Fibroblast of lung (primary cell): ENCODE measurements at places on chromosomes 2 and 18.

DNA sequence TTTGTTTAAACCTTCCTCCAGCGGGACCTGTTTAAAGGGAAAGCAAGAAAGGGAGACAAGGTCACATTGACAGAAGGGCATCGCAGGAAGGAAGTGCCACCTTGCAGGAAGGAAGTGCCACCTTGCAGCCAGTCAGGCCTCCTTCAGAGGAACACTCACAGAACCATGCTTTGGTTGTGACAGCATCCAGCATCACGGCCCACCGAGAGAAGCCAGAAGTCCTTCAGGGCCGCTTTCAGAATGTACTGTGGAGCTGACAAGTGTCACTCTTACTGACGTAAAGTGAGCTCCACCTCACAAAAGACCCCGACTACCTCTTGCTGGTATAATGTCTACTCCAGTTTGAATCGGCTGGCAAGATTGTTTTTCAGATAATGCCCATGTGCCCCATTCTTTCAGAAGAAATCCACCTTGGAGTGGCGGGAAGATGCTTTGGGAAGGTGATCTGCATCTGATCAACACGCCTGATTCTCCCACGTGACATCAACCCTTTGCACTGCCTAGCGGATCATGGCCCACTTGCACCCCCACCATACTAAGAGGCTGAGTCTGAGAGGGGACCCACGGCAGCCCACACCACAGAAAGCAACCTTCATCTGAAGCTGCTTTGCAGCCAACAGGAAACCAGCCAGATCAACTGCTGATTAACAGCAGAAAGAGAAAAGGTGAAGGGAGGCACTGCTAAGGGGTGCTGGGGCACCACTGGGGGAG, 99.8 kb downstream of the UXS1 start:
- no peak for DNase-seq

- DNase-seq = peak; percentile 83
These were observed 101.8 kb downstream of the COL6A3 start for GRCh38 chr2:237312021-237312755.

GRCh38 chr2:229715895-229716507, 1.6 kb upstream of the DNER start:
- no peak for DNase-seq

DNA sequence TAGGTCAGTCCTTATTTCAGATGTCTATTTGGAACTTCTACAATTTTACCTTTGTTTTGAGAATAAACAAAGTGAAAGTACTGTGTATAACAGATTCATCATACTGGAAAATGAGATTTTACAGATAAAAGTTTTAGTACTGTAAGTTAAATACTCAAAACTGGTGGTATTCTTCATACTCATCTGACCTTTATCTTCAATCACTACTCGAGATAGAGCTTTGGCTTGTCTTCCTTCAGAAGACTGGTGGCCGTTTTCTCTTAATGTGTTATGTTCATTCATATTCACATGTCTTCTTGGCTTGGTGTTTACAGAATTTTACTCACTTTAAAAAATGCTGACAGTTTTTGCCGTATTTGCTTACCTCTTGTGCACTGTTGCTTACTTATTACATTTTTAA, 2.1 kb downstream of the SPOPL start:
- no peak for DNase-seq

DNA sequence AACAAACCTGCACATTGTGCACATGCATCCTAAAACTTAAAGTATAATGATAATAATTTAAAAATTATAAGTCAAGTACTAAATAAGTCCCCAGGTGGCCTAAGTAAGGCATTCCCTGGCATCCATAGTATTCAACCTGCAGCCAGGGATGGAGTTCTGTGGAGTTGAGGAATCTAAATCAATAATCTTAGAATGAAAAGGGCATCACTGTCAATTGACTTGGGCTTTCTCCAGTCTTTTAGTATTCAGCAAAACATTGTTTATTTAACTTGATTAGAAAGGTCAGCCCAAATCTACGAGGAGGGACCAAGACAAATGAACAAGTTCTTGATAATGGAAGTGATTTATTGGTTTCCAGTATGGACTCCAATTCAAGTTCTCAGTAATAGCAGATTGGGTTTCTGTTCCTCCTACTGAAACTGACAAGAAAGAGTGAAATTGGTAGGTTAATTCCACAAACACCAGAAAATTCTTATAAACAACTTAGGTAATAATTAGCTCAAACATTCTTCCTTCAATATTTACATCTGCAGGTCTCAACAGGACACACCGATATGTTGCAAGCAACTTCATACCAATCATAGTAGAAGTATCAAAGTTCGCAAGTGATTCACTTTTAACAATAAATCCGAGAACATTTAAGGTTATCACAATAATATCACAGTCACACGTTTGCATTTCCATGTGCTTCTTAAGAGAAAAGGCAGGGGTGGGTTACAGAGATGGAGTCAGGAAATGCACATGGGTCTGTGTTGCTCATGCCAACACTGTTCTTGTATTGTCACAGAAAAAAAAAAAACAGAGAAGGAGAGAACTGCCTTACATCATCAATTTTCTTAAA, 51.7 kb upstream of the EHBP1 start:
- no peak for DNase-seq

DNA sequence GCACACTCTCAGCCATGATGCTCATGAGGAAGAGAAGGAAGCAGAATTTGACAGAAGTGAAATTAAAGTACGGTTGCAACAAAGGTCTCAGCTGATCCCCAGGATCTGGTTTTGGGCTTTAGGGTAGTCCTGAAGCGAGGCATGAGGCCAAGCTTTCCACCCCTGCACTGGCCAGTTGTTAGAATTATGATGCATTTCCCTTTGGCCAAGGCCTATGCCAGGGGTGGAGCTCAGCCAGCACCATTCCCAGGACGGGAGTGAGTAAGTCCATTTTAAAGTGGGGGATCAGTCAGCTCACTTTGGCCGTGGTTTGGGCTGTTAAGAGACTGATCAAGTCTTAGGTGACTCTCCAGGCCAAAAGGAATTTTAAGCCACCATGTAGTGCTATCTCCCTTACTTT, 314.5 kb upstream of the MMADHC start:
- peak; percentile 69 for DNase-seq

- DNase-seq = no peak
These were observed 95.9 kb downstream of the ACVR1 start for GRCh38 chr2:157780211-157780610.

DNA sequence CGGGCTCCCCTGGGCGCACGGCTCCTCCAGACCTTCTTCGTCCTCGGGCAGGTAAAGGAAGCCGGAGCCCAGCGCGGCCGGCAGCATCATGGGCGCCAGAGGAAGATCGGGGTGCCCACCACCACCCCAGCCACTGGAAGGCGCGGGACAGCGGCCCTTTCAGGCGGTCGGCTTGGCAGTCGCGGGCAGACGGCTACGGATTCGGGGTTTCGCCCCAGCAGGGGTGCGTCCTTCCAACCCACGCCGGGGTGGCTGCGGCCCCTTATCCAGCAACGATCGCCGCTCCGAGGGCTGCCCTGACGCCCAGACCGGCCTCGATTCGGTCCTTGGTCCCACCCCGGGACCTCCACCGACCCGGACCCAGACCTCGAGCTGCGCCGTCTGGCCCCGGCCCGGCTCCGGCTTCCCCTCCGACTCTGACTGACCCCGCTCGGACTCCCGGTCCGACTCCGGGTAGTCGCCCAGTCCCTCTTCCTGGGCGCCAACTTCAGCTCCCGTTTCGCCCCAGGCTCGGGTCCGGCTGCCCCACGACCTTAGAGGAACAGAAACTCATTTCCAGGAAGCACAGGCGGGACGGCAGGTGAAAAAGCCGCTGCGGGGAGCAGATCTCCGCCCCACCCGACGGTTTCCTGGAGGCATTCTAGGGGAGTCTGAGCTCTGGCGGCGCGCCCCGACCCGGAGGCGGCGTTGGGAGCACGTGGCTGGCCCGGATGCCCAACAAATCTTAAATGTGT, 30.2 kb upstream of the SSB start:
- no peak for DNase-seq

GRCh38 chr2:203025592-203025991, 10.9 kb downstream of the NBEAL1 start:
- DNase-seq = peak; percentile 15

- DNase-seq = no peak
These were observed 27.2 kb downstream of the MARCO start for GRCh38 chr2:118968961-118969733.

DNA sequence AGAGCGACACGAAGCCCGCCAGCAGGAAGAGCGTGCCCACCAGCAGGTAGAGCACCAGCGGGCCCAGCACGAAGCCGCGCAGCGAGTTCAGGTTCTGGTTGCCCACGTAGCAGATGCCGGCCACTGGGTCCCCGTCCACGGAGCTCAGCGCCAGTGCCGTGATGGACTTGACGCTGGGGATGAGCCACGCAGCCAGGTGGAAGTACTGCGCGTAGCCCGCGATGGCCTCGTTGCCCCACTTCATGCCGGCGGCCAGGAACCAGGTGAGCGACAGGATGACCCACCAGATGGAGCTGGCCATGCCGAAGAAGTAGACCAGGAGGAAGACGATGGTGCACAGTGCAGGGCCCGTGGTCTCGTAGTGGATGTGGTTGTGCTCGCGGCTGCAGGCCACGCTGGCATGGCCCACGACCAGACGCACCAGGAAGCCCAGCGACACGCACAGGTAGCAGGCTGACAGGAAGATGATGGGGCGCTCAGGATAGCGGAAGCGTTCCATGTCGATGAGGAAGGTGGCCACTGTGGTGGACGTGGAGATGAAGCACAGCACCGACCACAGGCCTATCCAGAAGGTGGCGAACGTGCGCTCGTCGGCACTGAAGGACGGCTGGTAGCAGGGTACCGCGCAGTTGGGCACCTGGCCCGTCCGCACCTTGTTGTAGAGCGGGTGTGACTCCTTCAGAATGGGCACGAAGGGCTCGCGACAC, 2.1 kb downstream of the FZD5 start:
- DNase-seq = peak; percentile 18

DNA sequence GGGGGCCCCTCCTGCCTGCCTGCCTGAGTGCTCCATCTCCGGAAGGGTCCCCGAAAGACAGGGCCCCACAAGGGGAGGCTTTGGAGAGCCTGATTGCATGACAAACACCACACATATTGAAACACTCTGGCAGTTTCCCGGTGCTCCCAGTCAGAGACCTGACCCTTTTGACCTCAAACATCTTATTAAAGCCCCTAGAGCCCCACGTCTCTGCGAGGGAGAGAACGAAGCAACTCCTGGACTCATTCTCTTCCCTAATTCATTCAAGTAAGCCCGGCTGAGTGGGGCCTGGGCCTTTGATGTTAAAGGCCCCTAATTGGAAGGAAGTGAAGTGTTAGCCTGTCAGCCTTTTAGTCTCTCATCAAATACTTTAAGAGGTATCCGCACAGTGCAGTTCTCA, 335.6 kb downstream of the CYRIA start:
- DNase-seq = no peak

DNA sequence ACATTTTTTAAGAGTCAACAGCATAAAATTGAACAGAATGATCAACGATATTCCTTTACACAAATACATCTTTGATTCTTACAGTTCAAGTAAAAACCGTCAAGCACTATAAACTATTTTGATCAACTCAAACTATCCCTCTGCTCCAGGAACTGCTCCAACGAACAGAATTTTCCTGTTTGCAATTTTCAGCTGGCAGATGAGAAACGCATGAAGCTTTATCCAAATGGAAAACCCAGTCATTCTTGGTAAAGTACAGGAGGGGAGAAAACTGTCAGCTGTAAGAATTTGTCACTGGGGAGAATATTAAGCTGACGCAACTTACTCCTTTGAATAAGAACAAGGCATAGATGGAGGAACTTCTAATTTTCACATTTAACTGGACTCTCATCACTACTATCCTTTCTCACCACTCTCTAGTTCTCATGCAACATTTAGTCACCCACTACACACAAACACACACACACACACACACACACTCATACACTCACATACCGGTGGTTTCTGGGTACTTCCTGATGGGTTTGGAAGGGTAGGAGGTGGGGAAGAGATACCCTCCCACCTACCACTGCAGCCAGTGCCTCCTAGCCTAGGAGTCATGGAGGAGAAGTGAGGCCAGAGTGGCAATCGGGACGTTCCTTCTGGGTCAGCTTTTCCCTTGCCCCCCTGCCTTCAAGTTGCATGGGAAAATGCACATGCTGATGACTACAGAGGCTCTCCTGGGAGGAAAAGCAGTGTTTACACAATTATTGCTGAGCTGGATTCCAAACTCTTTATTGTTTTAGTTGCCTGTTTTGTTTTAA, 54.0 kb upstream of the SPATS2L start:
- DNase-seq = peak; percentile 87

DNA sequence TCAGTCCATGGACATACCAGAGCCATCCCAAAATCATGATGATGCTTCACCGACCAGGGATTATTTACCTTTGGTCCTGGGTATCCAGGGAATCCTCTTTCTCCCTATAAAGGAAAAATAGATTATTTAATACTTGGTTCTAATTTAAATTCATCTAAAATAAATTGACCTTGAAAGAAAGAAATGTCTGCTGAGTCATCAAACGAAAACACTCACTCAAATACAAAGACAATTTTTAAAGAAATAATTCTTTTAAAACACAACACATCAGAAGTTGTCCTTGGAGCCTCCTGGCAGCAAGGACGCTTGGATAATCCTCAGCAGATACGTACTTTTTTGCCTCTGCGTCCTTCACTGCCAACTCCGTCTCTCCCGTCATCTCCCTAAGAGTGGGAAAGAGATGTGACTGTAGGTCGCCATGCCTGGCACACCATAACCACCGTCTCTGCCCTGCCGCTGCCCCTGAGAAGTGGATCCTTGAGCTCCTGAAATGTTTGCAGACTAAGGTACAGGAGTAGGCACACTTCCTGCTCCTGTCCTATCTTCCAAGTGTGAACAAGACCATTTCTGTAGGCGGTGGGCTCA, 65.6 kb downstream of the COL6A3 start:
- DNase-seq = no peak

DNA sequence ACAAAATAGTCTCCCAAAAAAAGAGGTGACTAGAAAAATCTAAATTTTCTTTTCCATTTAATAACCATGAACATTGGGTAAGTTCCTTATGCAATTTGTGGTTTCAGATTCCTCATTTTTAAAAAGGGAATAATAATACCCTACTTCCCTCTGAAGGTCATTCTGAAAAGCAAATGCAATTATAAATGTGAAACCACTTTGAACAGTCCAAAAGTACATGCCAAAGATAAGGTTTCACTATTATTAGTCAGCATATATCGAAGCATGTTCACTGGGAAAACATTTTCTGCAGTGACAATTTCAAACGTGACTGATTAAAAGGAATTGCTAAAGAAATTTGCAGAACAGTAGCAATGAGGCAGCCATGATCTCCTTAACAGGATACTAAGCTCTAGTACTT, 100.1 kb upstream of the RNF152 start:
- DNase-seq = peak; percentile 83

DNA sequence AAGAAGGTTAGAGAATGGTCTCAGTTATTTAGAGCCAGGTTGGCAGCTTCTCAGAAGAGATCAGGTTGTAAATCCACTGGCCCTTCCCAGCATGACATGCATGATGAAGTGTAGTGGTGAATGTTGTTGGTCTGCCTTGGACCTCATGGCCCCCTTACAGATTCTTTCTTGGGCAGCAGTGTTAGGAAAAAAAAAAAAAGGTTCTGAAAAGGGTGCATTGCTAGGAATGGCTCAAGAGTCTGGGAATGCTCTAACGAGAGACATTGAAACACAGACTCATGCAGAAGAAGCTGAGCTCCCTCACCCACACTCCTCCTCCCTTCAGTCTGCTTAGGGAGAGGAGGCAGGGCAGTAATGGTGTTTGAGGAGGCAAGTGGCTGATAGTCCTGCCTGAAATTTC, 105.5 kb downstream of the POLE4 start:
- no peak for DNase-seq

GRCh38 chr2:222992137-222992536, 59.9 kb upstream of the KCNE4 start:
- no peak for DNase-seq

GRCh38 chr2:105118960-105119359, 81.1 kb downstream of the MRPS9 start:
- DNase-seq = no peak

- DNase-seq = peak; percentile 94
These were observed 96.2 kb downstream of the CABLES1 start for GRCh38 chr18:23231340-23232021.

- DNase-seq = no peak
These were observed 45.9 kb downstream of the FBLN7 start for GRCh38 chr2:112184121-112184520.
